ENCODE measurements at places on chromosomes 6 and 20. TPM values are rescaled to one million over a fixed set of nuclear protein-coding genes. Genes with fewer than 3 reads are reported as not detected.

The RNF144B gene
- 14.5 TPM for total RNA-seq

The FAM209A gene
- total RNA-seq: not detected

The LY6G6F gene
- total RNA-seq: not detected

The MDFI gene
- total RNA-seq: 105 TPM

The GSTA2 gene
- total RNA-seq: not detected

The C6orf15 gene
- not detected for total RNA-seq

The NFATC2 gene
- total RNA-seq: 6.7 TPM

The LHFPL5 gene
- total RNA-seq: not detected

The TRIM15 gene
- total RNA-seq: not detected

The RMND1 gene
- 11.8 TPM for total RNA-seq

The MYBL2 gene
- total RNA-seq: 7.4 TPM

The MAP7 gene
- total RNA-seq: 33.0 TPM

The NANP gene
- total RNA-seq: 4.8 TPM

Measured in esophagus squamous epithelium (tissue), 5 donors.